Activated effector memory CD4-positive, alpha-beta T cell treated with Interleukin-2 at 50 U/mL for 16 hours (primary cell): ENCODE measurements at places on chromosomes 12 and 14.

GRCh38 chr12:75341873-75342272, 7.4 kb downstream of the GLIPR1L1 start:
- DNase-seq = no peak

GRCh38 chr12:62629413-62629812, 162.8 kb downstream of the MON2 start:
- DNase-seq = no peak

GRCh38 chr14:94062344-94062940, 18.6 kb downstream of the DDX24 start:
- DNase-seq = no peak

DNA sequence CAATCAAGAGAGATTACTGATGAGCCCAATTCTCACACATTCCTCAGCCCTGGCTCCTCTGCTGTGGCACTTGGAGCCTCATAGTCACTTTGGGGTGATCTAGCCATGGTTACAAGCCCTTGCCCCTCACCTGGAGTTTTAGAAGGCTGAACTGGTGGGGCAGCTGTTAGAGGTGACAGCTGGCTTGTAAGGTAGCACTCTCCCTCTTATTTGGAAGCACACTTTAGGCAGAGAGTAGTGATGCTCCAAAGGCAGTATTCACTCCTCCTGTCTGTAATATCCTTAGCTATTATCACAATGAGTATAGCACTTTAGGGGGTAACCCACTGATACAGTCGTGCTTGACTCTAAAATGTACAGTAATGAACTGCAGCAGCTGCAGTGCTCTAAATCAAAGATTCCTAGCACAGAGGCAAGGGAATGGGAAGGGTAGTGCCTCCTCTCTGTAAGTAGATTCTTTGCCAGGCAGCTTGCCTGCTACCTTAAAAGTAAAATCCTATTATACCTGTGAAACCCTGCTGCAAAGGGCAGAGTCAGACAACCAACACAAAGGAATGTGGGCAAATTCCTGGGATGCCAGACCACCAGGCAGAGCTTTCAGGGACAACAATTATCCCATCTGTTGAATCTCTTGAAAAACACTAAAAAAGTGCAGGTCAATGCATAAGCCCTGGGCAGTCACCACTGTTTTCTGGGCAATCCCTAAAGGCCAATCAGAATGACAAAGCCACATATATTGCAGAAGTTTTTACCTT, 336.3 kb downstream of the NOVA1 start:
- no peak for DNase-seq

GRCh38 chr12:119825262-119825661, 51.9 kb downstream of the CIT start:
- DNase-seq = no peak

DNA sequence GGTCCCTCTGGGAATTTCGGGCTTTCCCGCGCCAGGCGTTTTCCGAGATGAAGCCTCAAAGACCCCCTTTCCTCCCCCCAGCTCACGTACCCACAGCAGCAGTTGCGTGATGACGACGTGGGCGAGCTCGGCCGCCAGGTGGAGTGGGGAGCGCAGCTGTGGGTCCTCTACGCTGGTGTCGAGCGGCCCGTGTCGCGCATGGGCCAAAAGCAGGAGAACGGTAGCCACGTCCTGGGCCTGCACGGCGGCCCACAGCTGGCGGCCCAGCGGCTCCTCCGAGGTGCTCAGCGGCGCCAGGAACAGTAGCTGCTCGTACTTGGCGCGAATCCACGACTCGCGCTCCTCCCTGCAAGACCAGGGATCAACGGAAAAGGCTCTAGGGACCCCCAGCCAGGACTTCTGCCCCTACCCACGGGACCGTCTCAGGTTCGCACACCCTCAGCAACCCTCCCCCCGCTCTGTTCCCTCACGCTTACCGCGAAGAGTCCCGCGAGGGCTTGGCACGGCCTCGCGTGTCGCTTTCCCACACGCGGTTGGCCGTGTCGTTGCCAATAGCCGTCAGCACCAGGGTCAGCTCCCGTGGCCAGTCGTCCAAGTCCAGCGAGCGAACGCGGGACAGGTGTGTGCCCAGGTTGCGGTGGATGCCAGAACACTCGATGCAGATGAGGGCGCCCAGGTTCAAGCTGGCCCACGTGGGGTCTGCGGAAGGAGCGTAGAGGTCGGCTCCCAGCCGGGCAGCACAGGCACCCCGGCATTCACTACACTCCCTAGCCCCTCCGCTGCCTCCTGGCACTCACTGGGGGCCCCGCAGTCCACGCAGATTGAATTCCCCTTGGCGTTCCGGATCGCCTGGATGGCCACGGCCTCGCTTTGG, 11.4 kb downstream of the AGAP2 start:
- no peak for DNase-seq

- no peak for DNase-seq
Measured at GRCh38 chr12:84218406-84218805, 694.2 kb downstream of the SLC6A15 start.

GRCh38 chr12:52871291-52872039, 22.7 kb upstream of the KRT78 start:
- DNase-seq = no peak

DNA sequence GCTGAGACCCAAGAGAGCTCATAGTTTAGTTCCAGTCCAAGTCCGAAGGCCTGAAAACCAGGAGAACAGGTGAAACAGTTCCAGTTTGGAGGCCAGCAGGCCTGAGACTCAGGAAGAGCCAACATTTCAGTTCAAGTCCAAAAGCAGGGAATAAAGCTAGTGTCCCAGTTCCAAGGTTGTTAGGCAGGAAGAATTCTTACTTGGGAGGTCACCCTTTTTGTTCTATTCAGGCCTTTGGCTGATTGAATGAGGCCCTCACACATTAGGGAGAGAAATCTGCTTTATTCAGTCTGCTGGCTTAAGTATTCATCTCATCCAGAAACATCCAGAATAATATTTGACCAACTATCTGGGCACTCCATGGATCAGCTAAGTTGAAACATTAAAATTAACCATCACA, 294.6 kb downstream of the PCNX1 start:
- DNase-seq = no peak

DNA sequence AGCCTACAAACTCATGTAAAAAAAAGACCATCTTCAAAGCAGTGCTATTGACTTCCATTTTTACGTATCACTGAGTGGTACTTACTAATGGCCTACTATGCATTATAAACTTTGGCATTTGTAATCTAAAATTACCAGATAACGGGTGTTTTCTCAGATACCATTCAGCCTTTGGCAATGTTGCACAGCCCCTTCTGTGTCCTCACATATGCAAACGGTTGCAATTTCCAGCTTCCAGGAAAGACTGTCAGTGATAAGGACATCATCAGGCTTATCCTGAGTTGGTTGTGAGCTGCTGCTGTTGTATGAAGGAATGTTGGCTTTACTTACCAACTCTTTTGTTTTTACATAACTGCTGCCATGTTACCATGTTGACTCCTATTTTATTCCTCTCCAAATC, 1.6 kb upstream of the SLC6A13 start:
- no peak for DNase-seq

DNA sequence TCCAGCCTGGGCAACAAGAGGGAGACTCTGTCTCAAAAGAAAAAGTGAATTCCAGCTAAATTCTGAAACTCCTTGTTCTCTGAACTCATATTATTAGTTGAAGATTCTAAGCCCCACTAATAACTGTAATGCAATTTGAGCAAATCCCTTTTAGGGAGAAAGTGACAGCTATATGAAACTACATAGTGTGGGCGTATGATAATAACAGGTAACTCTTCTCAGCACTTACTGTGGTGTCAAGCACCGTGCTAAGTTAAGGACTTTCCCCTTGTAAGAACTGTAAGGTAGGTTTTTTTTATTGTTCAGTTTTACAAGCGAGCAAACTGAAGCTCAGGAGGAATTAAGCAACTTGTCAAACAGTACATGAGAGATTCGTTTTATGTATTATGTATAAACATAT, 5.4 kb downstream of the ANKRD13A start:
- no peak for DNase-seq
